CD4-positive, alpha-beta T cell (primary cell): ENCODE measurements at places on chromosomes 6 and 20.
A peak's percentile ranks its signal among the peaks of the same experiment; 100 is the strongest.

GRCh38 chr6:106763361-106763760 is 134.0 kb downstream of the QRSL1 start:
- no peak for DNase-seq
- H3K4me1 ChIP-seq: no peaks in the 10 kb centered on the region
- no peaks in the 10 kb centered on the region for H3K36me3 ChIP-seq
- no peak overlapping the region for H3K4me3 ChIP-seq

GRCh38 chr6:12636336-12636735 is 80.2 kb upstream of the PHACTR1 start:
- no peak overlapping the region for H3K4me3 ChIP-seq
- no peaks in the 10 kb centered on the region for H3K4me1 ChIP-seq
- no peak overlapping the region for H3K27ac ChIP-seq
- no peak for DNase-seq

DNA sequence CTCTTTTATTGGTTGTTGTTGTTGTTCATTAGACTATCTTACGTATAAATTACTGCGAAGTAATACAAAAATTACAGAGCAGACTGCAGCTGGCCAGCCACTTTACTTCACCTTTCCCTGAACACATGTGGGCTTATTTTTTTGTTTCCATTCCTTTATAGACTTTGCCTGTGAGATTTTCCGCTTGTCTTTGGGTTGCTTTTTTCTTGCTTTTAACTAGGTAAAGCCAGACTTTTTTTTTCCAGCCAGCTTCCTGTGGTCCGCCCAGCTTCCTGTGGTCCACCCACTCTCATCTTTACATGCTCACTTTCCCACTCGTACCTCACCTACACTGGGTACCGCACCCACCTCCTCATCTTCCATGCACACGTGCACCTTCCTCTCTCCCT is 79.0 kb downstream of the IPCEF1 start:
- H3K4me1 ChIP-seq: peaks cover 10% of the 10 kb centered on the region
- H3K4me3 ChIP-seq: peak overlapping the region; percentile 19
- H3K27ac ChIP-seq: no peak overlapping the region
- H3K27me3 ChIP-seq: no peaks in the 10 kb centered on the region
- no peaks in the 10 kb centered on the region for H3K36me3 ChIP-seq

DNA sequence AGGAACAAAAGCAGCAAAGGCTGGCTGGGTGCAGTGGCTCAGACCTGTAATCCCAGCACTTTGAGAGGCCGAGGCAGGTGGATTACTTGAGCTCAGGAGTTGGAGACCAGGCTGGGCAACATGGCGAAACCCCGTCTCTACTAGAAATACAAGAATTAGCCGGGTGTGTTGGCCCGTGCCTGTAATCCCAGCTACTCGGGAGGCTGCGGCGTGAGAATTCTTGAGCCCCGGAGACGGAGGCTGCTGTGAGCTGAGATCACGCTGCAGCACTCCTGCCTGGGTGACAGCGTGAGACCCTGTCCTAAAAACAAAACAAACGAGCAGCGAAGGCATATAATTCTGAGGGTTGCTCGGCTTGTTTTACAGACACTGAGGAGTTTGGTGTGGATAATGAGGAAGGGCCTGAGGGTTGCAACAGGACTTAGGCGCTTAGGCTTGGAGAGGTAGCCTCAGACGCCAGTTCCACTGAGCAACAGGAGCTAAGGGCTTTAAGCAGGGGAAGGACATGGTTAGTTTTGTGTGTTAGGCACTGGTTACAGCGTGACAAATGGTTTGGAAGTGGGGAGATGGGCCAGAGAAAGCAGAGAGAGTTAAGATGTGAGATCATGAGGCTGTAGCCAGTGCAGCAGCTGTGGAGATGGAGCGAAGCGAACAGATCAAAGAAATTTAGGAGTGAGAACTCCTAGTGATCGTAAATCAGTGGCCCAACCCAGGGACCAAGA is 1.2 kb downstream of the MYH7B start:
- no peak overlapping the region for H3K4me3 ChIP-seq
- DNase-seq: no peak
- H3K27ac ChIP-seq: no peak overlapping the region
- no peaks in the 10 kb centered on the region for H3K27me3 ChIP-seq

GRCh38 chr6:43723737-43724295 is 36.2 kb upstream of the MRPS18A start:
- no peak overlapping the region for H3K27ac ChIP-seq
- H3K4me1 ChIP-seq: peaks cover 28% of the 10 kb centered on the region
- no peak overlapping the region for H3K4me3 ChIP-seq
- peak; percentile 84 for DNase-seq
- no peaks in the 10 kb centered on the region for H3K36me3 ChIP-seq
- no peaks in the 10 kb centered on the region for H3K27me3 ChIP-seq

- DNase-seq: peak; percentile 16
- no peaks in the 10 kb centered on the region for H3K27me3 ChIP-seq
- H3K4me3 ChIP-seq: no peak overlapping the region
- peaks cover 7% of the 10 kb centered on the region for H3K4me1 ChIP-seq
Observed at GRCh38 chr6:14313248-14313647, 195.7 kb downstream of the CD83 start.

DNA sequence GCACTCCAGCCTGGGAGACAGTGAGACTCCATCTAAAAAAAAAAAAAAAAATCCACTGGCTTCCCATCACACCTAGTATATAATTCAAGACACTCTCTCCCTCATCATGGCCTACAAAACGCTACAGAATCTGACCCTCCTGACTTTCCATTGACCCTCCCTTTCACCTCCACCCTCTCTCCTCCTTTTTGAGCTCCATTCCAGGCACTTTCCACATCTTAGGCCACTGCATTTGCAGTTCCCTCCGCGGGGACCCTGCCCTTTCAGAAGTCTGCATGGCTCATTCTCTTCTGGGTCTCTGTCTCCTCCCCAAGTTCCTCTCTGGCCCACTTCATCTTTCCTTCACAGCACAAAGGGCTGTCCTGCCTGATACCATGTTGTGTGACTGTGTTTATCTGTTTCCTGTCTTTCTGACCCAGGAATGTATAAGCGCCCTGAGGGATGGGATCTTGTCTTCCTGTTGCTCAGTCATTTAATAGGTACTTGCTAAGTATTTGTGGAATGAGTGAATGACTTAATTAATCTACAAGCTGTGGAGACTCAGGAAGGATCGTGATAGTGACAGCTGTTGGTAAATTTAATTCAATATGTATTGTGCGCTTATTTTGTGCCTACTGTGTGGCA is 35.2 kb downstream of the NCR2 start:
- H3K27me3 ChIP-seq: peaks cover 77% of the 10 kb centered on the region
- H3K36me3 ChIP-seq: no peaks in the 10 kb centered on the region
- H3K27ac ChIP-seq: no peak overlapping the region
- H3K4me3 ChIP-seq: no peak overlapping the region
- no peak for DNase-seq

GRCh38 chr20:16206817-16207216 is 366.4 kb downstream of the KIF16B start:
- no peaks in the 10 kb centered on the region for H3K27me3 ChIP-seq
- DNase-seq: no peak
- no peak overlapping the region for H3K4me3 ChIP-seq
- H3K4me1 ChIP-seq: no peaks in the 10 kb centered on the region
- no peak overlapping the region for H3K27ac ChIP-seq

- H3K4me1 ChIP-seq: no peaks in the 10 kb centered on the region
- H3K36me3 ChIP-seq: no peaks in the 10 kb centered on the region
- H3K27ac ChIP-seq: no peak overlapping the region
- H3K4me3 ChIP-seq: no peak overlapping the region
- DNase-seq: no peak
Observed at GRCh38 chr6:167219967-167220512, 62.3 kb upstream of the GPR31 start.

- H3K4me3 ChIP-seq: no peak overlapping the region
- H3K27ac ChIP-seq: no peak overlapping the region
- H3K4me1 ChIP-seq: peaks cover 6% of the 10 kb centered on the region
- no peaks in the 10 kb centered on the region for H3K36me3 ChIP-seq
- DNase-seq: no peak
- H3K27me3 ChIP-seq: no peaks in the 10 kb centered on the region
Observed at GRCh38 chr6:149112976-149113375, 204.5 kb upstream of the TAB2 start.

DNA sequence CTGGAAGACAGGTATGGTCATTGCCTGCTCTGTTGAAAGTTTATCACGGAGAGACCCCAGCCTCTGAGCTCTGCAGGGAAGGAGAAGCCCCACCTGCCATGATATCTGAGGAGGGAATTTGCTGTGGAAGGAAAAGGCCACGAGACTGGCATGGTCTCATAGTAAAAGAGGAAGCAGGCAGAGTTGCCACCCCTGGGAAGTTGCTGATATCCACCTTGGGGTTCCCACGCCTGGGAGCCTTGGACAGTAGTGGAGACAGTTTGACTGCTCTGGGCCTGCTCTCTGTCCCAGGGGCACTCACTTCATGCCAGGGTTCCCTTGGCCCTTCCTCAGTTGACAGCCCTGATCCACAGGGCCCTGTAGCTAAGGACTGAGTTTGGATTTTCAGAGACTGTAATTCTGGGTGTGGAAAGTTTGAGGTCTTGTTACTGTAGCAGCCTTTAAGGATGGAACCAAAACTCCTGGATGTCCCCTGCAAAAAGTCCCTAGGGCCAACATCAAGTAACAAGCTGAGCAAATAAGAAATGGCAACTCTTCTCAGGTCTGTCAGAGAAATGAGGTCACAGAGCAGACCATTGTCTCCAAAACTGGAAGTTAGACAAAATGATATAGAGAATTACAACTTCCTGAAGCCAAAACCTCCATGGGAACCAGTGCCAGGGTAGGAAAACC is 6.9 kb upstream of the SIRPB1 start:
- H3K4me3 ChIP-seq: no peak overlapping the region
- DNase-seq: no peak
- peaks cover 54% of the 10 kb centered on the region for H3K4me1 ChIP-seq
- H3K27ac ChIP-seq: peak overlapping the region; percentile 14

DNA sequence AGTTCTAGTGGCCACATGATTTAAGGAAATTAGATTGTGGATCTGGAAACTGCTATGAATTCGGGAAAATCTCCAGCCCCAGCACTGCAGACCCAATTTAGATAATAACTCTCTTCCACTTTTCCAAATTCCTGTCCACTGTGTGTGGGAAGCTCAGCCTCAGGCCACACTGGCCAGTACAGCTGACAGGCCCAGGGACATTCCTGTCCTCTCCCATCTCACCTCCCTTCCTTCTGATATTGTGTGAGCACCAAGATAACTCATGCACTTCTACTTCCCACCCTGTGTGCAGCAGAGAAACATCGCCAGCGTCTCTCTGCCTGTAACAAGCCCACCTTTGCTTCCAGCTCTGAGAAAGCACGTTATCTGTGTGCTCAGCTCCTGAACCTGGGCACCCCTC is 145.1 kb upstream of the RREB1 start:
- no peak for DNase-seq
- H3K27ac ChIP-seq: no peak overlapping the region
- no peak overlapping the region for H3K4me3 ChIP-seq
- H3K27me3 ChIP-seq: no peaks in the 10 kb centered on the region

DNA sequence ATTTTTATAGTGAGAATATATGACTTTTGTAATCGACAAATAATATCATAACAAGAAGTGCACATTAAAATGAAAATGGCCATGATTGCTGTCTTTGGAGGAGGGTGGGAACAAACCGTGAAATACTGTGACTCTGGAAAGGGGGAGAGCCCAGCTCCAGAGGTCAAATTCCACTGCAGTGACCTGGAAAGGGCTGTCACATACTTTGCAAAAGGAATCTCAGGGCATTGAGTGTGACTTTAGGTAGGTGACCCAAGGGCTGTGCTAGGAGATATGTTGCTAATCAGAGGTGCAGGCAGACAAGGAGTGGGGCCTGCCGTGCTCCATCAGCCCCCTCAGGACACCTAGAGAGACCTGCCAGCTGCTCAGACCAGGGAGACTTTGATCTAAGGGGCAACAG is 28.1 kb upstream of the BMP7 start:
- no peak overlapping the region for H3K4me3 ChIP-seq
- no peak overlapping the region for H3K27ac ChIP-seq
- peaks cover 19% of the 10 kb centered on the region for H3K27me3 ChIP-seq
- H3K4me1 ChIP-seq: no peaks in the 10 kb centered on the region
- H3K36me3 ChIP-seq: no peaks in the 10 kb centered on the region

DNA sequence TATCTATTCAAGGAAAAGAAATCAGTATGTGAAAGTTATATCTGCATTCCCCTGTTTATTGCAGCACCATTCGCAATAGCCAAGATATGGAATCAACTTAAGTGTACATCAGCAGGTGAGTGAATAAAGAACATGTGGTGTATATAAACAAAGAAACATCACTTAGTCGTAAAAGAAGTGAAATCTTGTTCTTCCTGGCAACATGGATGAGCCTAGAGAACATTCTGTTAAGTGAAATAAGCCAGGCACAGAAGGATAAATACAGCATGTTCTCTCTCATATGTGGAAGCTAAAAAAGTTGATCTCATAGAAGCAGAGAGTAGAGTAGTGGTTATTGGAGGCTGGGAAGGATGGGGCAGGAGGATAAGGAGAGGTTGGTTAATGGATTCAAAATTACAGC is 287.9 kb upstream of the FERMT1 start:
- no peak overlapping the region for H3K27ac ChIP-seq
- no peaks in the 10 kb centered on the region for H3K4me1 ChIP-seq
- H3K4me3 ChIP-seq: no peak overlapping the region
- no peak for DNase-seq
- no peaks in the 10 kb centered on the region for H3K27me3 ChIP-seq
- H3K36me3 ChIP-seq: no peaks in the 10 kb centered on the region

DNA sequence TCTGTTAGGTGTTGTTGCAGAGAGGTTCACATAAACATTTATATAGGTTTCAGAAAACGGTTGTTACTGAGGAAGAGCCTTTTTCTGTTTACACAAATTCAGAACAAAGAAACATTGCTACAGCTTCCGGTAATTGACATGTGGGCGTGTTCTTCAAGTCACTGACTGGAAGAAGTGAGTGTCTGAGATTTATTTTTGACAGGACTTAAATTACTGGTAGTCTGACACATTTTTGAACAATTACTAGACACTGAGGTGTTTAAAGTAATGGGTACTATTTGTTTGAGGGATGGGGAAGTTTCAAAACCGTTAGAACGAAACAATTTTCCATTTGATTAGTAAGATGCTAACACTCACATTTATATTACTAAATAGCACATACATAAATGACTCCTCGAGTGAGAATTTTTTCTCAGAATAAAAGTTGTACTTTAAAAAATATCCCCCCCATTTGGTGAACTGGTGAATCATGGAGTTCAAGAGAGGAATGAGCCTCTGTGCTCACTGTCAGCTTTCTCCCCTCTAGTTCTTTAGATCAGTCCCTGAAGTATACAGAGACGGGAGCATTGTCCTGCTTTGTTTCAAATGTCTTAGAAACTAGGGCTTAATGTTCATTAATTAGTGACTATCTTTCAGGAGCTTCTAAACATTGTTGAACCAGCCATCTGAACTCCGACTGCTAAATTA is 98.7 kb downstream of the TSHZ2 start:
- H3K4me3 ChIP-seq: no peak overlapping the region
- DNase-seq: no peak
- peaks cover 5% of the 10 kb centered on the region for H3K4me1 ChIP-seq
- no peak overlapping the region for H3K27ac ChIP-seq

DNA sequence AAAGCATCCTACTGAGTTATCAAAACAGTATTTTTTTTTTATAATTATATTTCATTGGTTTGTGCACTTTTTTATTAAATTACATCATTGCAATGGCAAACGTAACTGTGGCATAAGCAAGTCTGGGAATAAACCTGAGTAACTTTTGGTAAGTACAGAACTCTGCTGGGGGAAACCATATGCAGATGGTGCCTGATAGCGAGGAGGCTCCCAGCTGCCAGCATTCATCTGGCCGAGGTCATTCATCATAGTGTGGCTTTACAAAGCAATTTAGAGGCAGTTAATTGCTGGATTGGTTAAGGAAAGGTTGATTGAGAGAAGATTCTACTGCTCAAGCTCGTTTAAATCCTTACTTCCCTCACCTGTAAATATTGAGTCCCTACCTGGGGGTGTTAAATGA is 52.6 kb downstream of the HECA start:
- peaks cover 12% of the 10 kb centered on the region for H3K36me3 ChIP-seq
- no peaks in the 10 kb centered on the region for H3K27me3 ChIP-seq
- no peak overlapping the region for H3K27ac ChIP-seq
- H3K4me1 ChIP-seq: peaks cover 3% of the 10 kb centered on the region
- H3K4me3 ChIP-seq: no peak overlapping the region
